SK-MEL-5 (cell line): ENCODE measurements at places on chromosomes 7 and 10.
A peak's percentile ranks its signal among the peaks of the same experiment; 100 is the strongest.

DNA sequence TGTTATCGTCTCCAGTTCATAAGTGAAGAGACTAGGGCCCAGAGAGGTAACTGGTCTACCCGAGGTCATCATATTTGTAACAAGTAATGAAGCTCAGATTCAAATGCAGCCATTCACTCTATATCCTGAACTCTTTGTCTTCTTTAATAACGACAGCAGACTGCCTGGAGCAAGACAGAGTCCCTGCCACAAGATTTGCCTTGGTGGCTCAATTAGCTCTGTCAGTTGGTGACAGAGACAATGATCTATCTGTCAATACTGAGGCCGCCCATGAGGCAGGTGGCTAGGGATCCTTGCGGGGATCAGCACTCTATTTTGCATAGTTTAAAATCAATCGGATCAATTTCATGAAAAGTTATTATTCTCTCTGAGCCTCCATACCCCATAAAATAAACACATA, 43.9 kb downstream of the SH3PXD2A start:
- no peak for DNase-seq

- no peak for DNase-seq
Measured at GRCh38 chr10:96529634-96530279, 16.0 kb upstream of the TLL2 start.

- peak; percentile 71 for DNase-seq
Measured at GRCh38 chr7:124959676-124960075, 30.1 kb upstream of the POT1 start.

- DNase-seq: no peak
Measured at GRCh38 chr10:77631241-77631640, 6.4 kb downstream of the KCNMA1 start.

- no peak for DNase-seq
Measured at GRCh38 chr7:132183781-132184380, 392.4 kb downstream of the PLXNA4 start.
